Stimulated activated CD4-positive, alpha-beta T cell treated with anti-CD3 and anti-CD28 coated beads, TNF-alpha, amount 100 ng/mL, for 24 hours (primary cell): ENCODE measurements at places on chromosomes 1 and 21.

GRCh38 chr21:32494934-32495709, 82.6 kb downstream of the EVA1C start:
- DNase-seq, result no peak

DNA sequence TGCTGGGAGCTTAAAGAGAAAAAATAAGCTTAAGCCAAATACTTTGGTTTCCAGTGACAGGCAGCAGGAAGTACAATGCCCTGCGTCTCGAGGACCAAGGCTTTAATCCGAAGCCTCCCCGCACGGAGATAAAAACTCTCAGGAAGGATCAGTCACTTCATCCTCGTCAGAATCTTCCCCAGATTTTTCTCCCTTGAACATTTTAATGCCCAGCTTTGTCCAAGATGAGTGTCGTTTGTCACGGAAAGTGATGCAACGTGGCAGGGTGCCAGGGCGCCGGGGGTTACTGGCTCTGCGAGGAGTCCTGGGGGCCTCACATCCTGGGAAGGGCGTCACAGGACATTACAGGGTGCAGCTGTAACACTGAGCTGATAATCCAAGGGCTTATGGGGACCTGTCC, 25.2 kb upstream of the PCBP3 start:
- no peak for DNase-seq

DNA sequence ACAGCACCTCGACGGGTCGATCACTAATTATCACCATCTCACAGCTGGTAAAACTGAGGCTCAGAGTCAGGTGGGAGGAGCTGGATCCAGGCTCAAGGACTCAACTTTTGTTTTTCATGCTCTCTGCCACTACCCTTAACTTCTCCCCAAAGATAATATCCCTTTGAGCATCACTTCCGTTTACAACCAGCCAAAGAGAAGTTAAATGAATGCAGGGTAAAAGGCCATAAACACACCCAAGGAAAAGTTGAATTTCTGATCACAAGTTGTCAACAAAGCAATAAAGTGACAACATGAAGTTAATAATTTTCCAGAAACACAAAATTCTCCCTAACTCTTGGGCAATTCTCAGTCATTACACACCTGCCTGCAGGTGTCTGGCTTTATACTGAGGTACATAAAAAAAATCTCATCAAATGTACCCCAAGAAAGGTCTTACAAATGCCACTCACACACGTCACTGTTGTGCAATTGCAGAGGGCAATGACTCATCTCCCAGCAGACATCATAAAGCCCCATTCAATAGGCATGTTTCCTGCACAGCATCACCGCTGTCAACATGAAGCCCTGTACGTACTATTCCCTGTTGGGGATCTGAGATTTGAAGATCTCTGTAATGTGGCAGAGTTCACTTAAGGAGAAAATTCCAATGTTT, 3.4 kb downstream of the OR2T11 start:
- DNase-seq, result no peak

DNA sequence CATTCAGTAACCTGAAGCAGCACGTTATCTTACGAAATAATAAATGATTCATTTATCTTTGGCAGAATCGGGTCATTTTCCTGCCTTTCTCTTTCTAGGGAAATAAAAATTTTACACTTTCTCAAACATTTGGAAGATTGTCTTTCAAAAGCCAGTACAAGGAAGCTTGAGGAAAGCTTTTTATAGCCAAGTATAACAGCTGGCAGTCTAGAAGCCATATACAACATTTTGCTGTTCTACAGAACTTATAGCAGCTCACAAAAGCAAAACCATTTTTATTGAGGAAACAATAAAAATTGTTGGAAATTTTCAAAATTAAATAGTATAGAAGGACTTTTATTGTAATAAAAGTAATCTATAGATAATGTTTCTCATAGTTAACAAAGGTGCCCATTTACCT, 448.6 kb downstream of the SMYD3 start:
- DNase-seq, result no peak

- DNase-seq, result no peak
These were observed 31.1 kb downstream of the MRAP start for GRCh38 chr21:32329776-32330175.

DNA sequence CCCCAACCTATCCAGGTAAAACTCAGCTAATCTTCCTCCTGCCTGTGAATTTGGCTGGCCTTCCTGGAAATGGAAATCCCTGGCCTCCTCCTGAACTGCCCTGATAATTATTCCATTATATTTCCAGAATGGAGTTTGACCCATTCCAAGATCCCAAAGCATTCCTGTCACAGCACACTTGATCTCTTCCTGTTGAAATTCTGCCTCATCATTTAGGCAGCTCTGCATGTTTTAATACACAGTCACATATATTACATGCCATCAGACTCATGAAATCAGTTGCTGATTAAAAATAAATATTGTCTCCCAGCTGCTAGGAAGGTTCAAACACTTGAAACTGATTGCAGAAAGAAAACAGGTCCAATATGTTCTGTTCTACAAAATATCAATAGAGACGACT, 148.2 kb upstream of the PALMD start:
- DNase-seq, result no peak

- DNase-seq, result no peak
These were observed 41.0 kb downstream of the RUNX3 start for GRCh38 chr1:24888971-24889676.

- DNase-seq, result no peak
These were observed 96.6 kb upstream of the TNR start for GRCh38 chr1:175839779-175840669.

DNA sequence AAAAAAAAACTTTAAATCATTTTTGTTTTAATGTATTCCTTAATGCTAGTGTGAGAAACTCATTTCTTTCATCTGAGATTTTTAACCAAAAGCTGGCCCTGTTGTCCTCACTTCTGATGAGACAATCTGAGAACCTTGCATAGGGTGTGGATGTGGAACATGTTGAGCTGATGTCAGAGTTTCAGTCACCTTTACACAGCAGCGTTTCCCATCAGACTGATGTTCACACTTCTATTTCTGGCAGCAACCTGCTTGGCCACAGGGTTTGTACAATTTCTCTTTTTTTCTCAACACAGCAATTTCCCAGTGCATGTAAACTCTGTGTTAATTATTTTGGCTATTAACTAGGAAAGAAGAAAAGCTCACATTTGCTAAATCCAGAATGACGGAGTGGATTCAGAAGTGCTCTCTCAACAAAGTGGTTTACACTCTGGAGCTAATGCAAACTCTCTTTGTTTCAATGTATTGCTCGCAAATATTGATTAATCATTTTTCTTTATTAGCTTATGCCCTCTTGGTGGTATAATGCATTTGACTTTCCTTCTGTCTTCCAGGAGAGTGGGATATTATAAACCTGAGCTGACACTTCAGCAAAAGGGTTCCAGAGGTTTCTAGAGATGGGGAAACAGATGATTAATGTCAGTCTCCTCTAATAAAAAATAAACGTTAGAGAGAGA, 70.5 kb upstream of the HSPA13 start:
- no peak for DNase-seq

DNA sequence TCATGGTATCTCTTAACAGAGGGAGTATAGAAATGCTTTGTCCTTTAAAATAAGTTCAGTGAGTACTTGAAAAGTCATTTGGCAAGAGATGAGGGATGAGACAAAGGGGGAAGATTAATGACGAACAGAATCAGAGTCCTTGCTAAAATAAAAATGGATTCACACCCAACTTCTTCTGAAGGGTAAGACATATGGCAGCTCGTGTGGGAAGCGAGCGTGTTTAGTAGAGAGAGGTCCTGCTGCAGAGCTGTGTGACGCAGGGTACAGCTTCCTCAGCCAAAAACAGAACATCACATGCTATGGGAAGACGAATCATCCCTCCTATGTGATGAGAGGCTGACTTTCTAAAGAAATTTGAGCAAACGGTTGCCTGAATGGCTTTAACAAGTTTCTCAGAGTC, 158.5 kb upstream of the LMO4 start:
- no peak for DNase-seq

DNA sequence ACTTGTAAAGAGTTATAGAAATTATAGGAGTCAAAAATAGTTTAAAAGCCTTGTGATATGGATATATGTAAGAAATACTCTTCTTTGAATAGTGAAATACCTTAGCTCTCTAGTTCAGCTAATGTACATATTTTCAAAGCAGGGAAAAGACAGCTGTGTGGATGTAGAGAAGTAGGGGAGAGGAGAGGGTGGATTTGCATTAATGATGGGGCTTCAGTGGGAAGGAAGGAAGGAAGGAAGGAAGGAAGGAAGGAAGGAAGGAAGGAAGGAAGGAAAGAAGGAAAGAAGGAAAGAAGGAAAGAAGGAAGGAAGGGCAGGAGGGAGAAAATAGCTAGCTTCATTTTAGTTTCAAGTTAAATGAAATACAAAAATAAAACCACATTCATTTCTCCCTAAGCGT, 62.4 kb upstream of the RGS1 start:
- no peak for DNase-seq

DNA sequence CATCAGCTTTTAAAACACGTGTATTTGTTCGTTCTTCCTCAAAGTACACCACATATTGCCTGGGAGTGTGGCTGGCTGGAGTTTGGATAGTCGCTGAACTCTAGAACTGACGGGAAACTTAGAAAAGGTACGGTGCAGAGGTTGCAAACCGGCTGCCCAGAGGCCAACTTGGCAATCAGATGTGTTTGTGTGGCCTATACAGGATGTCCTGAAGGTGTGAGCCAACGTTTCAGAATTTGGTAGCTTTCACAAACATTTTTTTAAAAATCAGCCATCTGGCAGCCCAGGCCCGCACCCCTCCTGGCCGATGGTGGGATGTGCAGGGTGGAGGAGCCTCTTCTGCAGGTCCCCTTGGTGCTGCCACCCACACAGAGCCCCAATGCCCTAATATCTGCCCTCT, 73.6 kb upstream of the SLC25A33 start:
- DNase-seq, result no peak

- DNase-seq, result no peak
These were observed 475.6 kb upstream of the NCAM2 start for GRCh38 chr21:20522611-20523010.

GRCh38 chr1:211731456-211732292, 56.3 kb upstream of the NEK2 start:
- no peak for DNase-seq

DNA sequence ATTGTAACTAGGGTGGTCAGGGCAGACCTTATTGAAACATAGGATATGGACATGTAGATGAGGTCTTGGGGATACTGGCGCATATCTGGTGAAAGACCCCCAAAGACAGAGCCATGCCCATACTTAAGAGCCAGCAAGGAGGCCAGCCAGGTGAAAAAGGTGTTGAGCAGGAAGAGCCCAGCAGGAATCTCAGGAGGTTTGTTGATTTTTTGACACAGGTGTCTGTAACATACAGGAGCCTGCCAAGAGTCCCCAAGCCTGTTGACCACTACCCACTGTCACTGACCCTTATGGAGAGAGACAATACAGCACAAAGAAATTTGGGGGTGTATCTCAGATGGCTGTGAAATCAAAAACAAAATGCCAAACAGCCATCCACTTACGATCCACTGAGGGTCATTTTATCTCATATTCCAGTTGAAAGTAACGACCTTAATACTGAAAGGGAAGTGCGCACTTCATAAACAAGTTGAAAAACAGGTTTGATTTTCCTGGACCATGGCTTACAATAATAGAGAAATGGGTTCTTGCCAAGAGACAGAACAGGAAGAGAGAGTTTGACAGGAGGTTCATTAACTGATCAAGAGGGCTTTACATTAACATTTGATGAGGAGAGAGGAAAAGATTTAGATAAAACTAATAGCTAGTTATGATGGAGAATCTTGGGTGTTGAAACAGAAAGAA, 163.6 kb downstream of the GLUL start:
- DNase-seq, result no peak

- no peak for DNase-seq
These were observed 2.2 kb upstream of the CDC42BPA start for GRCh38 chr1:227320476-227320875.

- no peak for DNase-seq
These were observed 13.5 kb downstream of the RUNX1 start for GRCh38 chr21:35035581-35035980.

GRCh38 chr1:117367046-117368025, at the start of gene MAN1A2:
MAN1A2 (plus strand) TSS chr1:117367449; CDS start chr1:117368184, 735 bp downstream.
- peak; percentile 75 for DNase-seq

- no peak for DNase-seq
These were observed 1159.8 kb upstream of the ADGRL2 start for GRCh38 chr1:80640978-80641377.

DNA sequence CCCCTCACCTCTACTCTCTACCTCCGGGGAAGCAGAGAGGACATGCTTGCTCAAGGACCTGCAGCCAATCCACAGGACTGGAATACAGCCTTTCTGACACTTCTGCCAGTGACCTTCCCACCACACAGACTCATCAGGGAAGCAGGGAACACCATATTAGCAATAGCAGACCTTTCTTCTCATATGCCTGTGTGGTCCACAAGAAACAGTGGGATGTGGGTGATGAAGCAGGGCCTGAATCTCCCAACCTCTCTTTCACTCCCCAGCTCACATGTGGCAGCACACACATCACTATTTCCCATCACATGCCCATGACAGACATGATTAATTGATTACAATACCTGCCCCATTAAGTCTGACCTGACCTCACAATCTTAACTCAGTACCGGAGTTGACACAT, 695.1 kb downstream of the MATN1 start:
- no peak for DNase-seq

DNA sequence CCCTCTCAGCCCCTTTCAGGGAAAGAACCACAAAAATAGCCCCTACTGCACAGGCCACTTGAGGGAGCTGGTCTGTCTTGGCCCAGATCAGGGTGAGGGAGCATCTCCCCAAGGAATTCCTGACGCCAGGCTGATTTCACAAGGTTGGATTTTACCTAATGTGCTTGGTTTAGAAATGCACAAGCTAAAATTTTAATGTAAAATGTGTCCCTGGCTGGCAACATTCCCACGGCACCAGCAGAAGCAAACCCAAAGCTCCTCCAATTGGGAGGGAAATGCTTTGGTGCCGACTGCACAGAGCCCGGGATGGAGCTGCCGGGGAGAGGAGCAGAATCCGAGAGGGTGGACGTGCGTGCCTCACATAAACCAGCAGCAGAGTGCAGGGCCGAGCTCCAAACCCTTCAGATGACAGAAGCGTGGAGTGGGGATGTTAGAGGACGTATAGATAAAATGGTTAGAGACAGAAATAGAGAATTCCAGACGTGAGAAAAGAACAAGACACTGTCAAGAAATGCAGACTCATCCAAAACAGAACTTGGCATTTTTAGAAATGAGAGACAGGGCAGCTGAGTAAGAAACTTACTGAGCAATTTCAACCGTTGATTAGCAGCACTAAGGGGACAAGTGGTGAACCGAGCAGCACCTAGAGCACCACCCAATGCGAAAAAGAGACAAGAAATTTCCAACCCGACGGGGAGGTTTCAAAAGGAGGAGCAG, 41.6 kb upstream of the TMEM52 start:
- DNase-seq, result no peak

- DNase-seq, result peak; percentile 70
These were observed 2.3 kb downstream of the IL6R start for GRCh38 chr1:154407198-154408091.

GRCh38 chr1:193156822-193157142, 29.6 kb downstream of the B3GALT2 start:
- no peak for DNase-seq

GRCh38 chr1:23824711-23825075, 536 bp downstream of the HMGCL start:
- no peak for DNase-seq

- no peak for DNase-seq
These were observed 41.8 kb upstream of the CAMTA1 start for GRCh38 chr1:6743189-6744101.
